ENCODE measurements at places on chromosomes 11 and 22. TPM values are rescaled to one million over a fixed set of nuclear protein-coding genes. Genes with fewer than 3 reads are reported as not detected.

The CNGA4 gene
- not detected for total RNA-seq

GRCh38 chr22:27210111-27210730 lies 552.8 kb downstream of the MIAT start:
- H3K27ac ChIP-seq, result no peak overlapping the region
- DNase-seq, result no peak
- H3K27me3 ChIP-seq, result no peaks in the 10 kb centered on the region

The PGA4 gene
- total RNA-seq, result not detected

GRCh38 chr22:17712441-17712840 lies 61.8 kb downstream of the BID start:
- H3K4me1 ChIP-seq, result no peaks in the 10 kb centered on the region
- no peak overlapping the region for H3K27ac ChIP-seq
- no peak overlapping the region for H3K4me3 ChIP-seq
- H3K36me3 ChIP-seq, result no peaks in the 10 kb centered on the region
- no peak for DNase-seq

The OR52H1 gene
- not detected for total RNA-seq

Measured in CD8-positive, alpha-beta memory T cell (primary cell).